ENCODE measurements at places on chromosomes 11 and 22.

DNA sequence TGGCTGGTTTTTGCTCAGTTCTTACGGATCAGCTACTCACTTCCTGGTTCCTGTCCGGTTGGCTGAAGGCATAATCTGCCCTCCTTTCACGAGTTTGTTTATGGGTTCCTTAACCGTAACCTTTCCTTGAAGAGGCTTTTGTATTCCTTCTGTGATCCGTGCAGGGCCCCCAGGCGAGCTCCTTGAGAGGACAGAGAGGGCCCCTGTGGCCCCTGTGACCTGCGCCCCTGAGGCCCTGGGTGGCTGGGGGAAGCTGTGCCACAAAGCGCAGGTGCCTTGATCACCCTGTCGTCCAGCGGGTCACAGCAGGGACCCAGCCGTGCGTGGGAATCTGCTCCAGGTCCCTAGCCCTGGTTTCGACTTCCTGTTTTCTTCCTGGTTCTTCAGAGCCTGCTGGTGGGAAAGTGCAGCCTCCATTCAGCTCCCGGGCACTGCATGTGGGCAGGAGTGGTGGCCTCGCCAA is 27.8 kb upstream of the FADD start:
- DNase-seq, result peak; percentile 29

DNA sequence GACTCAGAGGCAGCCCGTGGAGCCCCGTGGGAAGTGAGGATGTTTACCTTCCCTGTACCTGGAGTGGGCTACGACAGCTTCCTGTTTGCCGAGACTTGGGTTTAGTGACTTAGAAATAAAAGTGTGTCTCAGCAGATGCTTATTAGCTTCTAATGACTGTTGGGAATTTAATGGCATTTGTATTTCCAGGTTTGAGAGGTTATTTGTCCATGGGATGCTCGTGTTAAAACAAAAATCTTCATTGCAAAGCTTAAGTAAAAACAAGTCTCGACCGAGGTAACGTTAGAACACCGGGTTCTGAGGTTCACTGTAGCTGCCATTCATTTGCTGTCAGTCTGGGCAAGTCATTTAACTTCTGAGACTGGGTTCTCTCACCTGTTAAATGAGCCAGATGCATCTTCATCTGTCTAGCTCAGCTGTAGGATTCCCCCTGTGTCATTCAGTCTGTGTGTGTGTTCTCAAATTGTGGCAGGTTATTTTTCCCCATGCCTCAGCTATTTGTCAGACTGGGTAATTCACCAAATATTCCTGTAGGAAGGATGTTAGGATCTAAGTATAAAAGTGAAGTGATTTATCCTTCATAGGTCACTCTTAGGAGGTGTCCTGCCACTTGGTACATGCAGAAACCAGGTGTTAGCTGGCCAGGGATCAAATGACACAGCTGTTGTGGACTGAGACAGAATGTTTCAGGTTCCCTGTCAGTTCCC is 791 bp downstream of the EI24 start:
- no peak for DNase-seq

- DNase-seq, result no peak
Measured at GRCh38 chr11:40683010-40683409, 776.4 kb downstream of the LRRC4C start.

- no peak for DNase-seq
Measured at GRCh38 chr22:41043722-41044121, 48.7 kb upstream of the EP300 start.

- DNase-seq, result no peak
Measured at GRCh38 chr11:123404676-123405075, 25.4 kb upstream of the GRAMD1B start.

DNA sequence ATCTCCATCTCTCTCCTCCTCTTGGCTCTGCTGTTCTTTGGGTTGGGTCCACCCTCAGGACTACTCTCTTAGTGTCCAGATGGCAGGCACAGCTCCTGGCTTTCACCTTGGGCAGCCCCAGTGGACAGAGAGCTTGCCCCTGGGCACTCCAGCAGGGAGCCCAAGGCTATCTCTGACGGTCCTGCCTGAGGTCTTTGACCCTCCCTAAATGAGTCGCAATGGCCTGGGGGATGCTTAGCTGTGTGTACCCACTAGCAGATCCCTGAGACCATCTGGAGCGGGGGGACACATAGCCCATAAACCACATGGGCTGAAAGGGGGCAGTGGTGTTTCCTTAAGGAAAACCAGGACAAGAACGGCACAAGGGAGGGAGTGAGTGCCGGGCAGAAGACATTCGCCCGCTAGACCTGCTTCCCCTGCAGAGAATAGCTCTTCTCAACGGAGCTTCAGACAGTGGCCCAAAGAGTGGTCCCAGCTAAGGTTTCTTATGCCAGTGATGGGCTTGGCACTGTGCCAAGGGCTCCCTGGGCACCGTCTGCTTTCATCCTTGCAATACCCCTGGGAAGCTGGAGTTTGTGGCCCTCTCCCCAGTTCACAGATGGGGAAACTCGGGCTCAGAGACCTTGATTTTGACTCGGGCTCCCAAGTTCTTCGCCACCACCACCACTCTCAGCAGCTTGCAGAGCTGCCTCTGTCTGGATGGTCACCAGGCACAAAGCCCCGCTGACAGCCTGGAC is 53.9 kb upstream of the ANO1 start:
- no peak for DNase-seq

GRCh38 chr11:111737444-111738210 is 28.6 kb downstream of the PPP2R1B start:
- no peak for DNase-seq

- DNase-seq, result no peak
Measured at GRCh38 chr11:2794046-2794967, 91.3 kb downstream of the CDKN1C start.

DNA sequence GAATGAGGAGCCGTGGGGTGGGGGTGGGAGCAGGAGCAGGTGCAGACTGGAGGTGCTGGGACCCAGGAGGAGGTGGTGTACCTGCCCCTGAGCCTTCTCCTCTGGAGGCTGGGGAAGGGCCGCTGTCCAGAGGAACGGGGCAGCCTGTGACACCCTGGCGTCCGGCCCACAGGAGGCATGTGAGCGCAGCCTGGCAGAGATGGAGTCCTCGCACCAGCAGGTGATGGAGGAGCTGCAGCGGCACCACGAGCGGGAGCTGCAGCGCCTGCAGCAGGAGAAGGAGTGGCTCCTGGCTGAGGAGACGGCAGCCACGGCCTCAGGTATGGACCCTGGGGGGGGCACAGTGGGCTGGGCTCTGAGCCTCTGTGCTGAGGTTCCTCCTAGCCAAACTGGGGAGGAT is 42.2 kb upstream of the GCAT start:
- no peak for DNase-seq

DNA sequence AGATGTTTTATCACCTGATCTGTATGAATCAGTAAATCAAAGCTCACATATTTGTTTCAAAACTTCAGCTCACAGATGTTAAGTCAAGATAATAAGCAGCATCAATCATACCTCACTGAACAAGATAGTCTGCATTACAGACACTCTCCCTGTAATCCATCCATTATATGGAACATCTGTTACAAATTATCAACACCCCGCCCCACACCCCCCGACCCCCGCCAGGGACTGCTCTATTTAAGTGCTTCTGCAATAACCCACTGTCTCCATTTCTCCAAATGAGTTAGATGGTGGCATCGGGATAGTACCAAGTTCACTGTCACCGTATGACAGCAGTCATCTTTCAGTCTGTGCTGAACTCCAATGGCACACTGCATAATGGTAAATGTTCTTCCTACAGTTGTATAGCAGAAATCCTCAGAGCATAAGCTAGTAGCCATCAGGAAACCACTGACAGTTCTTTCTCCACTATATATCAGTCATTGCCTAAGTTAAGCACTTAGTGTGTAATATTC is 447.0 kb upstream of the ARHGAP42 start:
- DNase-seq, result no peak

GRCh38 chr11:112318661-112319060 is 58.0 kb upstream of the PLET1 start:
- DNase-seq, result no peak

GRCh38 chr11:62847767-62848314 is 8.5 kb upstream of the WDR74 start:
- no peak for DNase-seq

GRCh38 chr22:42273855-42274451 is 3.5 kb upstream of the TCF20 start:
- peak; percentile 45 for DNase-seq

GRCh38 chr11:27914080-27914479 is 193.9 kb downstream of the KIF18A start:
- no peak for DNase-seq

DNA sequence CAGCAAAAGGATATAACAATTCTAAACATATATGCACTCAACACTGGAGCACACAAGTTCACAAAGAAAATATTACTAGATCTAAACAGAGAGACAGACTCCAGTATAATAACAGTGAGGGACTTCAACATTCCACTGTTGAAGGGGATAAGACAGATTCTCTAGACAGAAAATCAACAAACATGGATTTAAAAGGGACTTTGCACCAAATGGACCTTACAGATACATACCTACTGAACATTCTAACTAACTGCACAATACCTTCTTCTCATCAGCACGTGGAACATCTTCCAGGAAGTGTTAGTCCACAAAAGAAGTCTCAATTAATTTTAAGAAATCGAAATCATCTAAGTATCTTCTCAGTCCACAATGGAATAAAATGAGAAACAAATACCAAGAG is 26.6 kb downstream of the RSF1 start:
- no peak for DNase-seq

DNA sequence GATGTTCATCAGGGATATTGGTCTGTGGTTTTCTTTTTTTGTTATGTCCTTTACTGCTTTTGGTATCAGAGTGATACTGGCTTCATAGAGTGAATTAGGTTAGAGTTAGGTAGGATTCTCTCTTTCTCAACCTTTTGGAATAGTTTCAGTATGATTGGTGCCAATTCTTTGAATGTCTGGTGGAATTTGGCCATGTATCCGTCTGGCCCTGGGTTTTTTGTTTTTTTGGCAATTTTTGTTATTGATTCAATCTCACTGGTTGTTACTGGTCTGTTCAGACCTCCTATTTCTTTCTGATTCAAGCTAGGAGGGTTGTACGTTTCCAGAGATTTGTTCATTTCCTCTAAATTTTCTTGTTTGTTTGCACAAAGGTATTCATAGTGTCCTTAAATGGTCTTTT is 54.4 kb downstream of the ATXN10 start:
- no peak for DNase-seq

DNA sequence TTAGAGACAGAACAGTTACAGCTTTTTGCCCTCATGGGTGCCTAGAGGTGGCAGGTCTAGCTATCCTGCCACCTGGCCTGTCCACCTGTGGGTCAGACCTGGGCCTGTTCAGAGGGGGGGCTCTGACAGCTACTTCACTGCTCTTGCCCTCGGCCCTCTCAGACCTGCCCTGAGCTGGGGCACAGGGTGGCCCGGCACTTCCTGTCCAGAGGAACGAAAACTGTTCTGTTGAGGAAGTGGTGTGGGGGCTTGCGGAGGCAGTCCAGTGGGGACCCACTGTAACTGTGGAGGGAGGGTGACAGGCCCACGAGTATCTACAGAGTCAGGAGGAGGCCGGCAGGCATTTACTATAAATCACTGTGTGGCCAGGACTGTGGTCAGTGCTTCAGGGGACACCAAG is 16.2 kb downstream of the TESMIN start:
- DNase-seq, result no peak

DNA sequence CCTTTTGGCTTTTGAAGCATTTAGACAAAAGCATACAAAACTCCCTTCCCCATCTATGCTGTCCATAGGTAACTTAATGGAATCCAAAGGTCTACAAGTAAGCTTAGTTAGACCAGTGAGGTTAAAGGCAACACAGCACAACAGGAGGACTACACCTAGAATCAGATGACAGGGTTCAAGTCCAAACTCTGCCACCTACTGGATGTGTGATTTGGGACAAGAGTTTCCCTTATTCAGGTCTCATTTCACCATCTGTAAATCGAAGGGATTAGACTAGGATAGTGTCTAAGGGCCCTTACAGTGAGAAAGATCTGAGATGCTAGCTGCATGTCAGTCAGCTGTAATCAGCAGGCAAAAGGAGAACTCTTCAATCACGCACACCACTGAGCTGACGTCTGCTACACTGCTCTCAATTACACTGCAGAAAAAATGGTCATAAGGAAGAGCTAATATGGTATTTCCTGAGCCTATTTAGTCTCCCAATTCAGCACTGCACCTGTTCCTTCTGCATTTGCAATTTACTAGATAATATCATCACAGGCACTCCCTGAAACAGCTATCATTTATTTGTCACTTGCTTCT is 82.2 kb downstream of the SERGEF start:
- DNase-seq, result no peak

GRCh38 chr11:9109858-9110731 is 18.7 kb upstream of the SCUBE2 start:
- DNase-seq, result no peak

- DNase-seq, result no peak
Measured at GRCh38 chr22:19038164-19038546, 84.1 kb downstream of the DGCR2 start.

- DNase-seq, result no peak
Measured at GRCh38 chr11:76623884-76624419, 46.6 kb downstream of the LRRC32 start.

DNA sequence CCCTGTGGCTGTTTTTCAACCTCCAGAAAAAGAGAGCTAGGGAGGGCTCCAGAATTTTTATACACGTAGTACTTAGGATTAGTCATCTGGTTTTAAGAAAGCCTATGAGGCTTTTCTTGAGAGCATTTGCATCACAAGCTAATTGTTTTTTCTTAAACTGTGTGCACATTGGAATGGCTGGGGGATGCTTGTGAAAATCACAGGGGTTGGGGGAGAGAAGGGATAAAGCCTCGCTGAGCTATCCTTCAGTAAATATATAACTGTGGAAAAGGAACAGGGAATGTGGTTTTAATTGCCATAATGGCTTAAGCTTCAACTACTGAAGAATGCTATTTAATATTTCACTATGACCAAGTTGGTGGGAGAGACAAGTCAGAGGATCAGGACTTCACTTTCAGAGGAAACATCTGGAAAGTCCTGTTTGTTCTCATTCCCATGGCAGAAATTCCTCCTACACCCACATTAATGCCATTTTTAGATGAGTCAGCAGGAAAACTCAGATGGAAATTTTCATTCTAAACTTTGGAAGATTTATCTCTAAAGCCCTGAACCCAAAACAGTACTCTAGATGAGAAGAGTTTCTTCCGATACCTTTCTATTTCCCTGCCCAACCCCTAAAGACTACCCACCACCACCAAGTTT is 591.3 kb downstream of the LRRC4C start:
- DNase-seq, result peak; percentile 15

GRCh38 chr11:27158456-27159334 is 118.1 kb downstream of the BBOX1 start:
- DNase-seq, result peak; percentile 35

DNA sequence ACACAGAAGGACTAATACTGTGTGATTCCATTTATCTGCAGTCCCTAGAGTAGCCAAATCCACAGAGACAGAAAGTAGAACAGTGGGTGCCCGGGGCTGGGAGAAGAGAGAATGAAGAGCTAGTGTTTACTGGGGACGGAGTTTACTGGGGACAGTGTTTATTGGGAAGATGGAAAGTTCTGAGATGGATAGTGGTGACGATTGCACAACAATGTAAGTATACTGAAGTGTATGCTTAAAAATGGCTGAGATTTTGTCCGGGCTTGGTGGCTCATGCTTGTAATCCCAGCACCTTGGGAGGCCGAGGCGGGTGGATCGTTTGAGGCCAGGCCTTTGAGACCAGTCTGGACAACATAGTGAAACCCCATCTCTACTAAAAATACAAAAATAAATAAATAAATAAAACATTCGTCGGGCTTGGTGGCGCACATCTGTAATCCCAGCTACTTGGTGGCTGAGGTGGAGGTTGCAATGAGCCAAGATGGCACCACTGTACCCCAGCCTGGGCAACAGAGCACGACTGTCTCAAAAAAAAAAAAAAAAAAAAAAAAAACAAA is 132.4 kb downstream of the CTTN start:
- DNase-seq, result no peak

- DNase-seq, result no peak
Measured at GRCh38 chr11:65066315-65066714, 8.0 kb upstream of the NAALADL1 start.

GRCh38 chr22:32684148-32684821 is 117.2 kb upstream of the TIMP3 start:
- no peak for DNase-seq

Measured in renal cortex interstitium (tissue), 15 donors.